ENCODE measurements at places on chromosomes 1 and 21.

- no peak for DNase-seq
Observed at GRCh38 chr1:1755852-1756251, 22.4 kb downstream of the NADK start.

GRCh38 chr21:34946385-34946840 lies 102.7 kb downstream of the RUNX1 start:
- no peak for DNase-seq

- no peak for DNase-seq
Observed at GRCh38 chr1:203304391-203304918, 864 bp upstream of the BTG2 start.

- no peak for DNase-seq
Observed at GRCh38 chr1:147794570-147794969, 34.2 kb upstream of the GJA5 start.

DNA sequence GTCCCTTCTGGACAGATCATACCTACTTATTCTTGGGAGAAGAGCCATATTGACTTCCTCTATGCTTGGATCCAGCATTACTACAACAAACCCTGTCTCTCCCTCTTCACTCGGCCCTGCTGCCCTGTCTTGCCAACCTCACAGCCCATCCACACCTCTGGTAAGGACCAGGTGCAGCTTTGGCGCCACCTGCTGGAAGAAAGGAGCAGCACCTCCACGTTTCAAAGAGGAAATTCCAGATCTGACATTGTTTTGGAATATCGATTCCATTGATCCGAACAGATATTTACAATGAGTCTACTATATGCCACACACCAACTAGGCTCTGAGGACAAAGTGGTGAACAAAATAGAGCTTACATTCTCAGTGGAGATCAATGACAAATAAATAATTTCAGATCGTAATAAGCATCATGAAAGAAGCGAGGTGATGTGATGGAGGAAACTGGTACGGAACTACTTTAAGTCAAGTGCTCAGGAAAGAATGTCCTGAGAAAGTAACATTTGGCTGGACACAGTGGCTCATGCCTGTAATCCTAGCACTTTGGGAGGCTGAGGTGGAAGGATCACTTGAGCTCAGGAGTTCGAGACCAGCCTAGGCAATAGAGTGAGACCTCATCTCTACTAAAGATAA lies 18.7 kb downstream of the MFSD2A start:
- DNase-seq, result peak; percentile 56

GRCh38 chr21:41605178-41605933 lies 97.4 kb upstream of the TMPRSS2 start:
- DNase-seq, result no peak

DNA sequence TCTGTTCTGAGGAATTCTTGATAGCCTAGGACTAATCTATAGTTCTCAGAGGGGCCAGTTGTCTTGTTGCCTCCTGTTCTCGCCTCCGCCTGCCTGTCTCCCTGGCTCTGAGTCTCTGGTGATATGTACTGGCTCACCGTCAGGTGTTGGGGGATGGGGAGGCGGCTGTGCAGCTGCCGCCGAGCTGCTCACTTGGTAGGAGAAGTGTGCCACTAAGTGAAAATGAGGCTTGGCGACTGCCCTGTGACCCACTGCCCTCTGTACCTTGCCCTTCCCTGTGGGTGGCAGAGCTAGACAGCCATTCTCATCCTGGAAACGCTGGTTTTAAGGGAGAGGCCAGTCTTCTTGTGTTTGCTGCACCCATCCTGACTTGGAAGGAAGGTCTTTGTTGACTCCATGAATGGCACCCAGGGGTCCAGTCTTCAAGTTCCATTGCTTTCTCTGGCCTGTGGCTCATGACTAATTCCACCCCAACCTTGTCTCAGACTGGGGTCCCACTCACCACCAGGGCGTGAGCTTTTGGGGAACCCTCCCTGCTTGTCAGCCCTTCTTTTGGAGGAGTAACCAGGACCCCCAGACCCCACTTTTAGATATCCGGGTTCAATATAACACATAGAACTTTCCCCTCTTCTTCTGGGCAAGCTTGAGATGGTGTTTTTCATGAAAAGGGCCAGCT lies 120.6 kb downstream of the CACNA1E start:
- DNase-seq, result no peak

DNA sequence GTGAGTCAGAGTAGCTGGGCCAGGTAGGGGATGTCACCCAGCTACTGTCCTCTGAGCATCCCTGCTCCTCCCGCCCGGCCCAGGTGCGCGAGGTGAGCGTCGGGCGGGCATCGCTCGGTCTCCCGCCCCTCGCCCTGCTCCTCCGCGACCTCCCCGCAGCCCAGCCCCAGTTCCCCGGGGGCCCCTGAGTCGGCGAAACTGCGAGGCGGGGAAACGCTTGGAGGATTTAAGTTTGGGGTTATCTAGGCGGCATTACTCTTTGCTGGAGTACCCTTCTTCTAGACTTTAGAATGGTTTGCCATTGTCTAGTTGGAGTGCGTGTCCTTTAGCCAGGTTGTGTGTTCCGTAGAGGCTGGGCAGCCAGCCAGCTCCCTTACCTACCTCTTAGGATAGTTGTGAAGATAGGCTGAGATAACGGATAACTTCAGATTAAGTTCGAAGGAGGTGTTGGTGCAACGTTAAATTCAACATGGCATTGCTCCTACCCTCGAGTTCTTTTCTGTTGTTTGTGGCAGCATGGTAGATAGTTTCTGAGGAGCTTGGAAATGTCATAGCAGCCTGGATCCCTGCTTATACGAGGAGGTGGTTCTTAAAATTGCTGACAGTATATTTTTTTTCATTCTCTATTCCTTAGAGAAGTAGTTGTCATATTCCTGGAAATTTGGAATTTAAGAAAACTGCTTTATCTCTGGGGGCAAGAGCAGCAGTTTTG lies 697 bp downstream of the AGO3 start:
- no peak for DNase-seq

DNA sequence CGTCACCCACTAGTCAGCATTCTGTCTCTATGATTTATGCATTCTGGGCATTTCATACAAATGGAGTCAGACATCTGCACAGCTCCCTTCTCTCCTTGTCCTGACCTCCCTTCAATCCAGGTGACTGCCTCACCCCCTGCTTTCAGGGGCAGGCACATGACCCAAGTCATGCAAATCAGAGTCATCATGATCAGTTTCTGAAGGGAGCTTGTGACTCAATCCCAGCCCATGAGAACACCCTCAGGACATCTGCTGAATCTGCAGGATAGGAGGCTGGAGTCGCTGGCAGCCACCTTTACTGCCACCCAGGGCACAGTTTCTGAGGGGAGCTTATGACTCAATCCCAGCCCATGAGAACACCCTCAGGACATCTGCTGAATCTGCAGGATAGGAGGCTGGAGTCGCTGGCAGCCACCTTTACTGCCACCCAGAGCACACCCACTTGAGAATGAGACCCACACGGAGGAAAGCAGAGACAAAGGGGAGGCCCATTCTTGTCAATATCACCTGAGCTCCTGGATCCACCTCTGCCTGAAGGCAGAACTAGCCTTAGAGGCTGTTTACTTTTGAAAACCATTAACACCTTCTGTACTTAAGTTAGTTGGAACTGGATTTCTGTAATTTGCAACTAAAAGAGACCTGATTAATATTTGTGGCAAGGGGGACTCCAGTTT lies 62.3 kb upstream of the SLC25A33 start:
- DNase-seq, result no peak

DNA sequence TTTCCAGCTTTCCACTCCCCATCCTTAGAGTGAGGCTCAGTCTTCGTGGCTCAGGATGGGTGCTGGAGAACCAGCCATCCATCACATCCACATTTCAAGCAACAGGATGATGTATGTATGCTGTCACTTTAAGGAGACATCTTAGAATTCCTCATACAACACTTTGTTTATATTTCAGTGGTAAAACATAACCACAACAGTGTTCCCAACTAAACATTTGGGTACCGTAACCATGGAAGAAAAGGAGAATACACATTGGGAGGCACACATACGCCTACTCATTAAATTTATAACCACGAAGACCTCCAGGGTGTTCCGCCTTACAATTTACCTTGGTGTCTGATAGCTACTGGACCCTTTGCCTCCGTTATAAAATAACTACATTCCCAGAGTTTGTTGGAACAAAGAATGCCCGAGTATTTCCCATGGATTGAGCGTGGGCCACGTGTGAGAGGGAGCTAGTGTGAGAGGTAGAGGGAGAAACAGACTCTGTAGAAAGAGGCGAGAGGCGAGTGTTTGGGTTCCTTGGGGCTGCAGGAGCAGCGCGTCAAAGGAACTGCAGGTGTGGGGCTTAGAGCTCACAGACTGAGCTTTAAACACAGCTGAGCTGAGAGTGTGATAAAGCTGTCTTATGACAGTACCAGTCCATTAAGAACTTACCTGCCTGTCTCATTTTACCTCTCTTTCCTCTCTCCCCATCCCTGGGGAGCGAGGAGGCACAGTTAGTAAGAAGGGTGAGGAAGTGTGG lies 111.5 kb upstream of the USP24 start:
- no peak for DNase-seq
